Nucleus accumbens (tissue), 56 donors: ENCODE measurements at places on chromosomes 11 and 22.

DNA sequence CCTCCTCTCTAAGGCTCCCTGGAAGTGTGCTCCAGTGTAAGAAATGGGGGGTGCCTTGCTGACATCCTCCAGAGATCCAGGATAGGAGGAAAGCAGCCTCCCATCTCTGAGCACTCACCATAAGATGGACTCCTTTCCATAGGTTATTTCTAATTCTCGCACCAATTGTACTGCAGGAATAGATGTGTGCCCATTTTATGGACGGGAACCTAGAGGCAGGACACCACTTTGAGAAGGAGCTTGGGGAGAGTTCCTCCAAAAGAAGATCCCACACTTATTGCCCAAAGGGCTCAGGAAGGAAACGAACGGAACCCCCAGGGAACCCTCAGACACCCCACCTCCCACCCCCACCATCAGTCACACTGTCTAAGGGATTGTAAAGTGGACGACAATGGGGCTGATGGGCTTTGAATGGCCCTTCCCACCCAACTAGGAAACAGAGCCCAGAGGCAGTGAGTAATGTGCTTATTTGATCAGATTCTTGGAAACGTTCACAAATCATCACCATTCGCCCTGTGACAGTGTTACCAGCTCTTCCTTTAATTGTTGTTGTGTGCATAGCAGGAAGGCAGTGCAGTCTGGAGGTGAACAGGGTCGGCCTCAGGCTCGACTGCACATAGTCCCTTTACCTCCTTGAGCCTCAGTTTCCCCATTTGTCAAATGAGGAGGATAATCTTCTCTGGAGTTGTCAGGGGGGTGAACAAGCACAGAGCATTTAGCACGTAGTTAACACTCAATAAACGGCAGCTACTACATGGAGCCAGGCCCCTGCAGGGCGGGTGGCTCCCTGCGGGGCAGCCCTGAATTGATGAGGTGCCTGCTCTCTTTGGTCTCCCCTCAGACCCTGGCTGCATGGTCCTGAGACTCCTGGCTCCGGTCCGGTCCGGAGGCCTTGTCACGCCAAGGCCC, 8.4 kb upstream of the MN1 start:
- no peak for DNase-seq

DNA sequence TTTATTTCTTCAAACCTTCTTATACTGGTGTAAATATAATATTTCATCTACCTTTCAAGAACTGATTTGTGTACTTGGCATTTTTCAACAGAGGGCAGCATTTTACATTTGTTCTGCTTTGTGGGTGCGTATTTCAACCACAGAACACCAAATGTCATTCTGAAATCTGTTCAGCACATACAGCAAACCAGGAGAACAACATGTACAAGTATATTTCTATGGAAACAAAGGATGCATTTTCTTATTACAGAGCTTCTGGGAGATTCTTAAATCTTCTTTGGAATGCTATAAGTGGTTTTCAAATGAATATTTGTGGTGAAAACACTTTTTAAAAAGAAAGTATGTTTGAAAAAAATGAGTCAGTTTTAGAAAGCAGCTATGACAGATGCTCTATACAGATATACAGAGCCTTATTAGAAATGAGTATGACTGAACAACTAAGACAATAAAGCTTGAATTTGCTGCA, 946.0 kb downstream of the FAM181B start:
- no peak for DNase-seq

DNA sequence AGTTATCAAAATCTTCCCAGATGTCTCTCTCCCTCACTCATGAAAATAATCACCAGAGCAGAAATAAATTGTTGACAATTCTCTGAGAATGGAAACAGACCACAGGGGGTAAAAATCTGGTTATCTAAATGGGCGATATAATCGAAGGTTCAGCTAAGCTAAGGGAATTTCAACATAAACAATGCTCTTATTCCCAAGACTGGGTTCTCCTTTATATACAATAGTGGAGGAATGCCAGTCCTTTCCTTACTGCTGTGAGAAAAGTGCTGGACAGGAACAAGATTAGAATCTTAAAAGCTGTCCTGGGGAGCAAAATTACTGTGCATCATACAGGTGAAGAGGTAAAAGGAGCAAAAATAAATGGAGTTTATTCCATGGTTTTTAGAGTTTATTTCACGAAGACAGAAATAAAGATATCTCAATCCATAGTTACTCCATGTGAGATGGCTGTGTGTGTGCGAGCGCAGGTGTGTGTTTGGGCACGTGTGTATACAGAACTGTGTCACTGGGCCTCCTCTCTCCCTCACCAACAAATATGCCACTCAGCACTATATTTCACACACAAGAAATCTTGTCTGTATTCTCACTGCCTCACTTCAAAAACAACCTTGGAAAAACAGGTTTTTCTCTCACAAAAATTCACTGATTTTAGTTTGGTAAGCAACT, 385.6 kb downstream of the DCDC1 start:
- DNase-seq = no peak

GRCh38 chr11:22244986-22245592, 52.2 kb downstream of the ANO5 start:
- DNase-seq = no peak

DNA sequence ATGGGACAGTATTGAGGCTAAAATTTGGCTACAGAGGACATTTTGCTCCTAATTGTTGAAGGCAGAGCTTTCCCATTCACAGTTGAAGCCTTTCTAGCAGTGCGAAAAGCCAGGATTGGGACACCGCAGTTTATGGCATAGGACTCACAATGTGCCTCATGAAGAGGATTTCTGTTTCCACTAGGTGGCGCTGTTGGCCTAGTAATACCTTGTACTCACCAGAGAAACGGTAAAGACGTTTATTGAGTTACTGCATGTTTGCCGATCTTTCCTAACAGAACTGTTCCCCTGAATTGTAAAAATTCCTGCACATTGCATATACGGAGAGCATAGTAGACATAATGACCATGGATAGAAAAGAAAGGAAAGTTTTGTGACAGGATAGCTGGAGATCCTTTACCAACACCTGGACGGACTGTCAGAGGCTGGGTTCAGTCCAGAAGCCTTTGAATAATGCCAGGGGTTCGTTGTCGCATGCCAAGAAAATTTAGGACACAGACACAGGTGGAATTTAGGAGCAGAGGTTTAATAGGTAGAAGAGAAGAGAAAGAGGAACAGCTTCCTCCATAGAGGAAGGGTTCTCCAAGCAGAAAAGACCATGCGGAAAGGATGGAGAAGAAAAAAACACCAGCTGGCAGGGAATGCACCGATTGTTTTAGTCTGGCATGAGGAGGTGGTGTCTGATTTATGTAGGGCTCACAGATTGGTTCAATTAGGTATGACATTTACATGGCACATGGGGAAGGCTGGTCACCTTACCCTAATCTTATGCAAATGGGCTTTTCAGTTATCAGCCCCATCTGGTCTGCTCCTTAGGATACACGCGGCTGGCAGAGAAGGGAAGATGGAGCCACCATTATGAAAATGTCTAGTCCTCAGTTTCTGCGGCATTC, 10.8 kb upstream of the OR51D1 start:
- no peak for DNase-seq

GRCh38 chr11:125407046-125407445, 89.0 kb downstream of the FEZ1 start:
- DNase-seq = no peak

DNA sequence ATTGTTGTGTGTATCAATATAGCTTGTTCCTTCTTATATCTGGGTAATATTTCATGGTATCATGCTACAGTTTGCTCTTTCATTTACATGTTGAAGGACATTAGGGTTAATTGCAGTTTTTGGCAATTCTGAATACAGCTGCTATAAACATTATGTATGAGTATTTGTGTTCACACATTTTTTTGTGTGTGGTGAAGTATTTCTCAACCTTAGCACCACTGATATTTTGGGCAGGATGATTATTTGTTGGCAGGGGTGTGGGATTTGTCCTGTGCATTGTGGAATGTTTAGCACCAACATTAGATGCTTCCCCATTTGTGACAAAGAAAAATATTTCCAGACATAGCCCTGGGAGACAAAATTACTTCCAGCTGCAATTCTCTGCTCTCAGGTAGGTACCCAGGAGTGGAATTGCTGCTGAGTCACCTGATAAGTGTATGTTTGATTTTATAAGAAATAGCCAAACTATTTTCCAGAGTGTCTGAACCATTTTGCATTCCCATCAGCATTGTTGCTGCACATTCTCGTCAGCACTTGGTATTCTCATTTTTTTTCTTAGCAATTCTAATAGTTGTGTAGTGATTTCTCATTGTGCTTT, 128.2 kb downstream of the SNX19 start:
- no peak for DNase-seq

DNA sequence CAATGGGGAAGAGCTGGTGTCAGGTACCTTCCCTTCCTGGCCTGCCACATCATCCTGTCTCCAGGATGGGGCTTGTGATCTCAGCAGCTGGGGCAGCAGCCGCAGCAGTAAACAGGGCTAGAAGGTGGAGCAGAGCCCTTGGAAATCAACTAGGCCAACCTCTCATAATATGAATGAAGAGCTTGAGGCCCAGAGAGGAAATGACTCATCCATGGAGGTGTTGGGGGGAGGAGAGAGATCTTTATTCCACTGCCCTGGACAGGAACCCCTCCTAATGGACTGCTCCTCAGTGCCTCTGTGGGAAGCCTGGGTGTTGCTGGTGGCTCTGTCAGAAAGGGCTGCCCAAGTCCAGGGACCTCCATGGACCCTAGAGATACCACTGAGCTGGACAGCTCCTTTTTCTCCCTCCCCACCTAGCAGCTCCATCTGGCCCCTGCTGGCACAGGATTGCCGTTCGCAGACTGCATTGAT, 111.8 kb downstream of the OSBP2 start:
- no peak for DNase-seq

DNA sequence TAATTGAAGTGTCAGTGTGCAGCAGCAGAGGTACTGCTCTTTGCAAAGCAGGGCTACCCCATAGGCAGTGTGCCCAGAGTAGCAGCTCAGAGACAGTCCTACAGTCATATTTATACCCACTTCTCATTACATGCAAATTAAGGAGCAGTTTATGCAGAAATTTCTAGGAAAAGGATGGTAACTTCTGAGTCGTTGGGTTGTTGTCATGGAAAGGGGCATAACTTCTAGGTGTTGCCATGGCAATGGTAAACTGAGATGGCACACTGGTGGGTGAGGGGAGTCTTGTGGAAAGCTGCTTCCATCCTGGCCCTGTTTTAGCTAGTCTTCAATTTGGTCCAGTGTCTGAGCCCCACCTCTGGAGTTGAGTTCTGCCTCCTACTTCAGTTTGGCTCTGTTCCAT, 77.4 kb downstream of the MN1 start:
- DNase-seq = no peak

DNA sequence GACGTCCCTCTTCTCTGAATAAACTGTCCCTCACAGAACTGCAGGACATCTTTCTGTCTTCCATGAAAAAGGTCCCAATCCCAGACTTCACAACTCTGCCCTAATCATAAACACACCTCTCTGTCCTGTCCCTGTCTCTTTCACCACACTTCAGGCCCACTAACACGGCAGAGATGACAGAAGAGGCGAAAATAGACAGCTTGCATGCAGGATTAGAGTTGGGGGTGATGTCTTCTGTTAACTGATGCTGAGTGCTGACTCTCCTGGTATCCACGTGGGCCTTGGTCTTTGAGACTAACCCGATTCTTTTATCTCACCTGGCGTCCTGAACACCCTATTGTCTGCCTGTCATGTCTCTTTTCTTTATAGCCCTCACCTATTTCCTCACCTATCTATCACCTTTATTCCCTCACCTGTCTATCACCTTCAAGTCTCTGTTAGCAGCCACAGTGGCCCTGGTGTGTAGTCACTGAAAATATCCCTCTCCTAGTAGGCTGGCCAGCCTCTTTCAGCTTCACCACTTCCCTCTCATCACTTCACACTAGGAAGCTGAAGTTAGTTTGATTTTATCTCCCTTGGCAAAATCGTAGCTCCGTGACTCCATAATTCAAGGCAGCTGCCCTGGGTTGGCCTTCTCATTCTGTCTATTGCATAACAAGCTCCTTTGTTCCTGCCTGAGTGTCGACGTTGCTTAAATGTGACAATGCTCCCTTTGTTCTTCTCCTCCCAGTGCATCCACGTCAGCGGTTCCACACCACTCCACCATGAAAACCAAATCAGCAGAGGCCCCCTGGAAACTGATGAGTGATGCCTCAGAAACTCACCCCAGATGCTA, 30.6 kb upstream of the DRD2 start:
- peak; percentile 17 for DNase-seq

GRCh38 chr11:95267601-95268213, 36.7 kb upstream of the SESN3 start:
- no peak for DNase-seq

DNA sequence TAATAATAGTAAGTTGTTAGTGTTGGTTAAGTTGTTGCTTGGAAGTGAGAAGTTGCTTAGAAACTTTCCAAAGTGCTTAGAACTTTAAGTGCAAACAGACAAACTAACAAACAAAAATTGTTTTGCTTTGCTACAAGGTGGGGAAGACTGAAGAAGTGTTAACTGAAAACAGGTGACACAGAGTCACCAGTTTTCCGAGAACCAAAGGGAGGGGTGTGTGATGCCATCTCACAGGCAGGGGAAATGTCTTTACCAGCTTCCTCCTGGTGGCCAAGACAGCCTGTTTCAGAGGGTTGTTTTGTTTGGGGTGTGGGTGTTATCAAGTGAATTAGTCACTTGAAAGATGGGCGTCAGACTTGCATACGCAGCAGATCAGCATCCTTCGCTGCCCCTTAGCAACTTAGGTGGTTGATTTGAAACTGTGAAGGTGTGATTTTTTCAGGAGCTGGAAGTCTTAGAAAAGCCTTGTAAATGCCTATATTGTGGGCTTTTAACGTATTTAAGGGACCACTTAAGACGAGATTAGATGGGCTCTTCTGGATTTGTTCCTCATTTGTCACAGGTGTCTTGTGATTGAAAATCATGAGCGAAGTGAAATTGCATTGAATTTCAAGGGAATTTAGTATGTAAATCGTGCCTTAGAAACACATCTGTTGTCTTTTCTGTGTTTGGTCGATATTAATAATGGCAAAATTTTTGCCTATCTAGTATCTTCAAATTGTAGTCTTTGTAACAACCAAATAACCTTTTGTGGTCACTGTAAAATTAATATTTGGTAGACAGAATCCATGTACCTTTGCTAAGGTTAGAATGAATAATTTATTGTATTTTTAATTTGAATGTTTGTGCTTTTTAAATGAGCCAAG, 2.7 kb downstream of the NEAT1 start:
- DNase-seq = no peak

- no peak for DNase-seq
These were observed 198.3 kb downstream of the NAV2 start for GRCh38 chr11:19910931-19911330.

DNA sequence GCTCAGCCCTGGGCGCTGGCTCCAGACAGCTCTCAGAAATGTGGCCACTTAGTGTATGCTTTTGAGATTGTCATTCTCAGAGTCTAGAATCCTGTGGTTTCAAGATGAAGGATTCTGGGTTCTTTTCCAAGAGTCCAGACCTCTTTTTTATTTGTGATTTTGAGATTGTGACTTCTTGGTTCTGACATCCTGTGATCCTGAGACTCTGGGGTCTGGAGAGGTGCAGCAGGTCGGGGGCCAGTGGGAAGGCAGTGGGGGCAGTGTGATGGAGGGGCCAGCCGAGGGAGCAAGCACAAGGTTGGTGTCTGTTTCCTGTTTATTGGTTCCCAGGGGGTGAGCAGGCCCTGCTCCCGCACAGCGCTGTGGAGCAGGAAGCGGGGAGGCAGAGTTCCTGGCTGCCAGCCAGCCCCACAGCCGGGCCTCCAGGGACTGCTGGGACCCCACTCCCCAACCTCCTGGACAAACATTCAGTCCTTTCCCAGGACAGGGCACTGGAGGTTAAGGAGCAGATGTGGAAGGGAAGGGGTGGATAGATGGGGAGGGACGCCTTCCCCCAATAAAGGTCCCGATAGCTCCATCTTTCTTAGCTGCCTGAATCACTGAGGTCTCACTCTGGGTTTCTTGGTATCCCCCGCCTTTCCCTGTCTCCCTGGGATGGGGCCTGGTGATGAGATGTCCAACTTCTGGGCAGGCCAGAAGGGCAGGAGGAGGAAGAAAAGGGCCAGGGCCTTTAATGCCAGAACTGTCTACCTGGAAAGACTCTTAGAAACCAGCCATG, 13.7 kb downstream of the ARHGEF17 start:
- DNase-seq = no peak
